ENCODE measurements at places on chromosomes 1 and 21. TPM values are rescaled to one million over a fixed set of nuclear protein-coding genes. Genes with fewer than 3 reads are reported as not detected.

Gene RPE65
- 0.10 TPM for polyA plus RNA-seq

Gene PLA2G2C
- polyA plus RNA-seq, result 0.14 TPM

Gene TNFRSF4
- 1.7 TPM for polyA plus RNA-seq

Gene DPH2
- 22.2 TPM for polyA plus RNA-seq

Gene C1orf141
- 0.34 TPM for polyA plus RNA-seq

Gene AXDND1
- 8.4 TPM for polyA plus RNA-seq

Gene CYP4Z1
- 0.25 TPM for polyA plus RNA-seq

Gene CSRP1
- 141 TPM for polyA plus RNA-seq

Gene PDC
- polyA plus RNA-seq, result 0.96 TPM

Gene CFHR4
- polyA plus RNA-seq, result not detected

Gene PKP1
- 0.18 TPM for polyA plus RNA-seq

Gene BEST4
- 0.87 TPM for polyA plus RNA-seq

Gene MPL
- polyA plus RNA-seq, result 0.84 TPM

Gene CCDC30
- 23.0 TPM for polyA plus RNA-seq

Gene C1orf115
- 24.9 TPM for polyA plus RNA-seq

Gene SYCP1
- 0.62 TPM for polyA plus RNA-seq

Gene ZNHIT6
- polyA plus RNA-seq, result 25.4 TPM

Gene PADI6
- polyA plus RNA-seq, result not detected

Gene LCE2B
- not detected for polyA plus RNA-seq

Gene TENT5C
- polyA plus RNA-seq, result 4.1 TPM

Gene CD53
- polyA plus RNA-seq, result 7.6 TPM

Gene BECN2
- polyA plus RNA-seq, result not detected

Gene GNAT2
- polyA plus RNA-seq, result not detected

All from left renal cortex interstitium (tissue), 4 donors.